ENCODE measurements at places on chromosomes 3 and 15. TPM values are rescaled to one million over a fixed set of nuclear protein-coding genes. Genes with fewer than 3 reads are reported as not detected.
A peak's percentile ranks its signal among the peaks of the same experiment; 100 is the strongest.

DNA sequence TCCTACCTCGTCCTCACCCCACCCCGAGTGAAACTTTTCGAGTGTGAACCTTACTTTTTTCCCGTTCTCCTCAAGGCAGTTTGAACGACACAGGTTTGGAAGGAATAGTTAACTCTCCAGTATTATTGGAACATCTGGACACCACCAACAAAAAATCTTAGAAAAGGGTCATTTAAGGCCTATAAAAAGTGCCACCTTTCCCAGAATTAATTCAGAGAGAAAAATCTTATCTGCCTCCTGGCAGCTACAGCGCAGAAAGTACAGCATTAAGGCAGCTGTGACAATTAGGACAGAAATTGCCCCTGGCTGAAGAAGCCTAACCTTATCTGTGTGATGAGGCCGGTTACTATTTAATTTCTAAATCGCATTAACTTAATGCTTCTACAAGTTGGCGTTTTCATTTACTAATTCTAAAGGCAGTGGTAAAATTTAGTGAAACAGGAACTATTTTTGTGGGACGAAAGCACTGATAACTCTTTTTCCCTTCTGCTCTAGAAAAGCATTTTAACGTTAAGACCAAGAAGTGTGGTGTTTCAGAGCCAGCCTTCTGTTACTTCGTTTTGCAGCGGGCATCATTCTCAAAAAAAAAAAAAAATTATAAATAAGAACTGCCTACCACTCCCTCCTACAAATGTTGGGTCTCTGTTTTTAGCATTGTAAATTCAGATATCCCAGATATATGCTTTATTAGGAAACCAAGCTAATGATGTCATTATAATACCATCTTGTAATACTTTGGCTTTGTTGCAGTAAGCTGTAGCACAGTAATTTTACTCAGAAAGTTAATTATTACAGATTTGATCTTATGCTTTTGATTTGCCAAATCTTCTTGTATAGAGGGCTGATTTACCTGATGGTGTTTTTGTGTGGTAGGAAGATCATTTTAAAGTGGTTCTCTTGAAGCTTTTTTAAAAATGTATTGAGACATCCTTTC, 1.4 kb downstream of the ATP11B start:
- DNase-seq = no peak

DNA sequence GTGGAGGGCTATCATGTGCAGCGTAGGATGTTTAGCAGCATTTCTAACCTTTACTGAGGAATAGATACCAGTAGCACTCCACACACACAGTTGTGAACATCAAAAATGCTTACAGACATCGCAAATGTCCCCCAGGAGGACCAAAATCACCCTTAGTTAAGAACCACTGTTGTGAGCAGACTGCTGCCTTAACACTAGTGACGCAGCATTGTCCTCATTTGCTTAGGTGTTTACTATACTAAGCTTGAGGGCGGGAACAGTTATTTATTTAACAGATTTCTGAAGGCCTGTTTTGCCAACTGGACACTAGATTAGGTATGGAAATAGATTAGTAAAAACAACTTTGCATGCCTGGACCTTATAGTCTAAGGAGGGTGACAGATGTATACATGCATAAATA, 2.3 kb downstream of the PPP2R3A start:
- no peak for DNase-seq

DNA sequence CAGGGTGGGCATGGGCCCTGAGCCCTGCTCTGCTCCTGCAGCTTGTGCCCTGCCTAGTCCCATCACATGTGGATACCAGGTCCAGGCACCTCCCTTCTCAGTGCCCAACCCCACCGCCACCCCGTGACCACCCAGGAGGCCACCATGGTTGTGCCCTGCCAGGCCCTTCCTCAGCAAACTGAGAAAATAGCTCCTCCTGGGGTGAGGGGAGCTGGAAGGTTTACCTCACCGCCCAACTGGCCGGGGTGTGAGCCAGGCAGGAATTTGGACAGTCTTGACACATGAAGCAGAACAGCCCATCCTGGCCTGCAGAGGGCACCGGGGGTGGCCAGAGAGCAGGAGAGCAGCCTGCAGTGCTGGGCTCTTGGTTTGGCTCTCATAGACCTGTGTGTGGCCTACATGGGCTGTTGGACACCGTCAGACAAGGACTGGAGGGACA, 11.4 kb upstream of the C3orf22 start:
- no peak for DNase-seq

DNA sequence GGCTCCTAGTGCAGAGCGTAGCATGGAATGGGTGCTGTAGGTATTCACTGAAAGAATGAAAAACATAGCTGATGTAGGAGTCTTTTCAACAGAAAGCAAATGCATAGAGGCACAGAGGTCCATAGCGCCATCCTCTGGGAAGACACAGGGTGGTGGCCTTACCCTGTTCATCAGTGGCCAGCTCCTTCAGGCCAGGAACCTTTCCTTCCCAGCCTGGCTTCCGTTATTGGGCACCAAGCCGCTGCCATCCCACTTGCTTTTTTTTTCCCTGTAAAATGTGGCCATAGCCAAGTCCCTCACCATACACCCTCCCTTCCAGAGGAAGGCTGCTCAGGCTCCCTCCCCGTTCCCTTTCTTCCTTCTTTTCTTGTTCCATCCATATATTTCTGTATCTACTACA, 118.1 kb downstream of the ZNF621 start:
- DNase-seq = no peak

DNA sequence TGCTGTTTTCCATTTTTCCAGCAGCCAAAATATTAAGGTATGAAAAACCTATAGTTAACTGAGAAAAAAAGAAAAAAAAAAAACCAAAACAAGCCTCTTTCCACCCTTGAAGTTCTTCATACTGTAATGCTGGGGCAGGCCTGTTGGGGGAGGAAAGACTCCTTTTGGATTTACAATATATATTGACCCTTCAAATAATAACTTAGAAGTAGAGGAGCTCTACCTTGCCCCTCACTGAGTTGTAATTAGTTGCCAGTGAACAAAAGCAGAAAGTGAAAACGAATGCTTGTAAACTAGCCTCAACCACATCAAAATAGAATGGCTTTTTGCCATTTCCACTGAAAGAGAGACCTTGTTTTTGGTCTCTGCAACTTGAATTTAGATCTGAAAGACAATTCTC, 326.6 kb downstream of the NR2F2 start:
- DNase-seq = no peak

DNA sequence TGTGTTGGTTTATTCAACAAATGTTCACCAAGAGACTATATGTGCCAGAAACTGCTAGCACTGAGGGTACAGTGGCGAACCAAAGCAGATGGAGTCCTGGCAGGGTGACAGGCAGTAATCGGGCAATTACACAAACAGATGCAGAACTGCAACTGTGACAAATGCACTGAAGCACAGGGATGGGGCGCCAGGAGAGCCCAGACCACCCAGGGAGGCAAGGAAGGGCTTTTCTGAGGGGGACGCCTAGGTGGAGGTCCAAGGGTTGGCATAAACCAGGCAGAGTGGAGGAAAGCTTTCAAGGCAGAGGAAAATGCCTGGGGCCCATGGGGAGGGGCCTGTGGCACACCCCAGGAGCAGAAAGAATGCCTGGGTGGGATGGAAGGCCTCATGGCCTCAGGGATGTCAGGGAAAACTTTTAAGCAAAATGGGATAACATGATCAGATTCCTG, 5.5 kb downstream of the DIS3L start:
- DNase-seq = no peak

GRCh38 chr3:51975852-51976549, 1.1 kb downstream of the ABHD14A start:
- DNase-seq = peak; percentile 60

DNA sequence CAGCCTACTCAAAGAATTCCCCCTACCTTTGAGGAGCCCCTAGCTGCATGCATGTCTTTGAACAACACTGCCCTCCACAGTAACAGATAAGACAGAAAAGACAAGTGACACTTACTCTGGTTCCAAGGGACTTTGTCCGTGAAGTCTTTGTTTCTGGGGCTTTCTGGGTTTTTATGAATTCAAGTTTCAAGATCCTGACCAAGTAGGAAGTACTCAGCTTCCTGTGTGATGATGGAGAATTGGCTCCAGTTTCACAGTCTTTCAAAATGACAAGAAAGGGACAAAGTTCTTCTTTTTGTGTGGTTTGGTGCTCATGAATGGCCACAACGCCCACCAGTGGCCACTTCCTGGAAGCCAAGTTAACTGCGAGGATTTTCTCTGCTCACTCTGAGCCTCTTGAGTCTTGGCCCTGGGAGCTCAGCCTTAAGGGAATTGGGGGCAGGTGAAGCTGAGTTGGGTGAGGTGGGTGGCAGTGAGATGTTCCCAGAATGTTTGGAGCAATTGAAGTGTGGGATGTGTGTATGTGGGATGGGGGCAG, at the start of gene CCR1:
TSS of gene CCR1 (minus strand) at position 147 of the 538 bp plus-strand sequence. CDS start 4,000 bp downstream, outside the sequence.
- DNase-seq = no peak

The ARIH1 gene
- 106 TPM for total RNA-seq

DNA sequence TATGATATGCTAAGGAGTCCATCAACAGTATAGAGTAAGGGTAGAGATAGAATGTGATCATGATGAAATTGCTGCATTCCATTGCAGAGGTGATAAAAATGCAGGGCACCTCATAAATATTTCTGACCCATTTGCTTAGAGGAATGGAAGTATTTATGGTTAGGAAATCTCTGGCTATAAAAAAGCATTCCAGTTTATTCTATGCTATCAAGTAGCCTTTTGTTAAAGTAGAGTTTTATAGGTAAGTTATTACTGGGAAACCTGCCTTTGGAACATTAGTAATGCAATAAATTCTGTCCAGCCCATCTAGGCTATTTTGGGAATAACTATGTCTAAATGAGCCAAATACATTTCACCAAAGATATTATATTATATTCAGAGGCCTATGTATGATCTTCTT, 19.8 kb upstream of the STRIT1 start:
- no peak for DNase-seq

GRCh38 chr15:32688151-32688639, 29.6 kb upstream of the GREM1 start:
- DNase-seq = no peak

DNA sequence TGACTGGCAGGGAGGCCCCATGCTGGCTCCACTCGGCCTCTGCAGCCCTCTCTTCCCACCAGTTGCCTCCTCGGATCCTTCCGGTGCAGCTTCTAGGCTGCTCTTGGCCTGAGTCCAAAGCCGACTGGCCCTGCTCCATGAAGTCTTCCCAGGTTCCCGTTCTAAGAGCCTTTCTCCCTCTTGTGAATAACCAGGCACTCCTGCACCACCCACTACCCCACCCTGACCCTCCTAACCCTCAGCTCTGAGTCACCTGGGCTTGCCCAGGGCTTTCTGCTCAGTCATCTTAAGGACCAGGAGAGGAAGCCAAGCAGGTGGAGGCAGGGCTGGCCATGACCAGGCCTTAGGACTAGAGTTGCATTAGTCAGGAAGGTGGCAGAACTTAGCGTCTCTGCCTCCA, 28.1 kb upstream of the CNBP start:
- peak; percentile 26 for DNase-seq

The AHSG gene
- total RNA-seq = not detected

DNA sequence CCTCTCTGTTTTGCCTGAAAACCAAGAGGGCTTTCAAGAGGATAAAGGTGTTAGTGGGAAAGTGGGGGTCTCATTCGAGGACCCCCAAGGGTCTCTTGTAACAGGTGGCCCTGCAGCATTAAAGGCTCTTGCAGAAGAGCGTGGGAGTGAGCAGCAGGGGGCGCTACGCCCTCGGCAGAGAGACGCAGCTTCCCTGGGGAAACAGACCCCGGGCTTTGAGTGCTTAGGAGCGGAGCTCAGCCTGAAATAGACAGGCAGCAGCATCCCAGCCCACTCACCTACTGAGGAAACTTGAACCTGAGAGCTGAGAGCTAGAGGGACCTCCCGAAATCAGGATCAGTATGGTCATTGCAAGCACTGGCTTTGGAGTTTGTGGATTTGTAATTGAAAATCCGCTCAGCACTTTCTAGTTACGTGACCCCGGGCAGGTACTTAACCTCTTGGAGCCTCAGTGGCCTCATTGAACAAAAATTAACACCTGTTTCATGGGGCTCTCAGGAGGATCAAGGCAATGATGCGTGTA, 25.7 kb downstream of the RPLP1 start:
- no peak for DNase-seq

The GOLGA6L7 gene
- not detected for total RNA-seq

DNA sequence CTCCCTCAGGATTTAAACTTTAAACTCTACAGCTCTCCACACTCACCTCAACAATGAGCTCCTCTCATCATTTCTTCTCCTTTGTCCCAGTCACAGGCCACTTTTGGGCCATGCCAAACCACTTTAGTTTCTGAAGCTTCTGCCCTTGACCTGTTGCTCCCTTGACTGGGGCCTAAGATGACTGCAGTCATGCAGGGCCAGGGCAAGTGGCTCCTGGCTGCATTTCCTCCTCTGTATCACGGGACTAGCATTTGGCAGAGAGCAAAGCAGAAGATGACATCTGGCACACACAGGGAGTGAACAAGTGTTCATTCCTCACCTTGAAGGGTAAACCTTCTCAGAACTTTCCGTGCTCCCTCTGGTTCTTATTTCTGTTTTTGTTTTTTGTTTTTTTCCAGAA, 136.9 kb downstream of the PDE8A start:
- DNase-seq = no peak

The GALNT15 gene
- total RNA-seq = 215 TPM

DNA sequence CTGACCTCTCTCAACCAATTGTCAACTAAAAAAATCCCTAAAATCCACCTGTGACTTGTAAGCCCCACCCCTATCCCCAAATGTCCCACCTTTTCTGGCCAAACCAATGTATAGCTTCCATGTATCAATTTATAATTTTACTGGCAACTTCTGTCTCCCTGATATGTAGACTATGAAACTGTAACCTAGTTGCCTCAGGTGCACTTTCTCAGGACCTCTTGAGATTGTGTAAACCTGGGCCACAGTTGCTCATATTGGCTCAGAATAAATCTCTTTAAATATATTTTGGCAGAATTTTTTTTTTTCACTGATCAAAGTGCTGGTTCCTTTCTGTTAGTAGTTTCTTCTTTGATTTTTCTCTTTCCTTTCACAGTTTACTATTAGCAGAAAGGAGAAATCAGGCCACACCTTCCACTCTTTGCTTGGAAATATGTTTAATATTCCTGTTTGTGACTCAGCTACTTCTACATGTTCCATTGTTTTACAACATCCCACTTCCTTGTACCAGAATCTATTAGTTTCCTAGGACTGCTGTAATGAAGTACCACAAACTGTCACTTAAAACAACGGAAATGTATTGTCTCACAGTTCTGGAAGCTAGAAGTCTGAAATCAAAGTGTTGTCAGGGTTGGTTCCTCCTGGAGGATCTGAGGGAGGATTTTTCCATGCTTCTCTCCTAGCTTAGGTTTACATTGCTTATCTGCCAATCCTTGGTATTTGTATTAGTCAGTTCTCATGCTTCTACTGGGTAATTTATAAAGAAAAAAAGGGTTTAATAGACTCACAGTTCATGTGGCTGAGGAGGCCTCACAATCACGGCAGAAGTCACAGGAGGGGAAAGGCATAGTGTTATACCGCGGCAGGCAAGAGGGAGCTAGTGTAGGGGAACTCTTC, 801.2 kb upstream of the ARPP21 start:
- no peak for DNase-seq

GRCh38 chr3:134660046-134660441, 9.2 kb upstream of the KY start:
- no peak for DNase-seq

The ACSBG1 gene
- total RNA-seq = 2.0 TPM

DNA sequence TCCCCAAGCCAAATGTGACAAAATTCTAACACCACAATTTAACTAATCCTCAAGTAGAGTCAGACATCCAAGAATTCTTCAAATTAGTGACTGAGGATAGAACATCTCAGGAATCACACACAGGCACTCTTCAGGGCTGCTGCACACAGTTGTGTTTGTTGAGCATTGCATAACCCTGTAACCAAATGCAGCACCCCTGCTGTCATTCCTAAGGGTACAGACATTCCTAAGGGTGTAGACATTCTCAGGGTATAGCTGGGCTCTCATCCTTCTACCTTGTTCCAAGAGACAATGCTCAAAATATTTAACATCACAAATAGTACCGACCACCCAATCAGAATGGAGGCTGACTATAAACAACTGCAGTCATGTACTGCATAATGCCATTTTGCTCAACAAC, 107.1 kb upstream of the UBE2E2 start:
- DNase-seq = no peak

The P3H2 gene
- 12.3 TPM for total RNA-seq
